Glomerular endothelial cell (primary cell): ENCODE measurements at places on chromosomes 5 and 9.

DNA sequence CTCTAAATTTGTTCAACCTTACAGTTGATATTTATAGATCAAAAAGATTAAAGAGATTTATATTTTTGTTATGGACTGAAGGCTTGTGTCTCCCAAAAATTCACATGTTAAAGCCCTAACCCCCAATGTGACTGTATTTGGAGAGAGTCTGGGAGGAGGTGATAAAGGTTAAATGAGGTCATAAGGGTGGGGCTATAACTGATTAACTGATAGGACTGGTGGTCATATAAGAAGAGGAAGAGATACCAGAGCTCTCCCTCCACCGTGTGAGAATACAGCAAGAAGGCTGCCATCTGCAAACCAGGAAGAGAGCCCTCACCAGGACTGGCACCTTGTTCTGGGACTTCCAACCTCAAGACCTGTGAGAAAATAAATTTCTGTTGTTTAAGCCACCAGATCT, 264.3 kb downstream of the ENC1 start:
- DNase-seq = no peak

DNA sequence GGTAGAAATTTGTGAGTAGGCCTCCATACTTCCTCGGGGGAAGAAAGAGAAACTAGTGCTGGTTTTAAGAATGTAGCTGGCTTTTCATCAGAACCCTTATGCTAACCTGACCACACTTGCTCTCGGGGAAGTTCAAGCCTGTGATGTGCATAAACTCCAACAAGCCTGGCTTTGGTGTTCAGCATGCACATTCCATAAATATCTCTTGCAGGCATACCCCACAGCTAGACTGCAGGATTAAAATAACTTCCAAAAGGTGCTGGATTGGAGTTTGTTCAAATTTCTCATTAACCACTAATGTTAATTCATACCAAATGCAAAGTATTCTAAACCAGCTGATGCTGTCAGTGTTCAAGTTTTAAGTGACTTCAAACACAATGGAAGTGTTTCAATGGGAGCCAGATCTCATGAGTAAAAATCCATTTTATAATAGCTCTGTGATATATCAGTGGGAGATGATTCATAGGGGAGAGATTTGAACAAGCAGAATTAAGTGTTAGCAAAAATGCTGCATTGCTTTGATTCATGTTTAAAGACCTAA, 79.4 kb downstream of the NPR3 start:
- DNase-seq = no peak

DNA sequence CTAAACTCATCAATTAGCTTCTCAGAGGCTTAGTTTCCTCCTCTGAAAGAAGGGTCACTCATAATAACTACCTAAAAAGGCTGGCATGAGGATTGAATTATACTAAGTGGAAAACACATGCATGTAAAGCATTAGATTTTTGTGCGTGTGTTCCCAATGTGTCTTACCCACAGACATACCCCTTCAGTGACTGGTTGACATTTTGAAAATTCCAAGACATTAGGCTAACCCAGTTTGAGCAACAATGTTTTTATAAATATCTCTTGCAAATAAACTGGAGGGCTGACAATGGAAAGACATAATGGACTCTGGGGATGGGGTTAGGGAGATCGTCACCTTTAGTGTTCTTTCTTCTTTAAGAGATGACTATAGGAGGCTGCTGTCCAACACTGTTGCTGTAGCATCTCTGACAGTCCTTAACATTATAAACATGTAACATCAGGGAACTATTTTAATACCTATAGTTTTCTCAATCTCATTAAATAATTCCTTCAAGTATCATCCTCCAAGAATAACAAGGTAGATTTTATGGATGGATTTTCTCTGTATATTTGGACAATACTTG, 24.3 kb downstream of the HMHB1 start:
- DNase-seq = no peak

GRCh38 chr9:36946653-36947052, 87.4 kb downstream of the PAX5 start:
- no peak for DNase-seq

DNA sequence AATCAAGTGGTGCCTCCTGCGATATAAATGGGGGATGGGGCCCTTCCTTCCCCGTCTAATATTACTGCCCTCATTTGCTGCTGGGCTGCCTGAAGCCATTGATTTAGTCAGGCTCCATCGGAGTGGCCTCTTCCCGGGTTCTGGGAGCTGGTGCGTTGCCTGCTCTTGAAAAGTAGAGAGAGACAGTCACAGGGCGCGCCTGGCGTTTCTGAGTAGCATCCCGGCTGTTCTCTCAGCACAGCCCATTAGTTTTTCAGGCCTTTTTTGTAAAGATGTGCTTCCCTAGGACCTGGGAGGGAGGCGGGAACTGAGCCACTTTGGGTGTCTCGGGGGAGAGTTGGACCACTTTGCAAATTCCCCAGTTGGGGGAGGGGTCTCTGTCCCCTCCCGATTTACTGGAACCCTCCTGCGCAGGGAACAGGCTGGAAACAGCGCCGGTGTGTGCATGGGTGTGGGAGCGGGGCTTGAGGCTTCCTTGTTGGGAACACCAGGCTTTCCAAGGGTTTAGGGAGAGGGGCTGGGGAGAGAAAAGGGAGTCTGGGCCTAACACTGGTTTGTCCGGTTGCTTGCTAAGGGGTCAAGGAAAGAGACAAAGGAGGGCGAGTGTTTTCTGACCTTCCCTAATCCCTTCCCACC, 4.7 kb downstream of the PRDM6 start:
- no peak for DNase-seq

- no peak for DNase-seq
Measured at GRCh38 chr5:40834391-40834848, 602 bp downstream of the RPL37 start.

- no peak for DNase-seq
Measured at GRCh38 chr9:114591849-114592248, 4.3 kb downstream of the ATP6V1G1 start.

DNA sequence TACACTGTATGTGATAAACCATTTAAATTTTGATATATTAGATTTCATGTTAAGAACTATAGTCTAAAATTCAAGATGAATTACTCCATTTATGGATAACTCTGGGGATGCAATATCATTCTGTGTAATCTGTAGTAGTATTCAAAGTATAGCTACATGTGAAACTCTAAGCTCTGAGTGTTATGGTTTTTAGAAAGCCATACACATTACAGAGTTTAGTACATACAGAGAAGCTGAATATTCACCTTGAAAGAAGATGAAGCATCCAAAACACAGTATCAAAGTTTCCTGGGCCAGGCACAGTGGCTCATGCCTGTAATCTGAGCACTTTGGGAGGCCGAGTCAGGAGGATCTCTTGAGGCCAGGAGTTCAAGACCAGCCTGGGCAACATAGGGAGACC, 25.0 kb downstream of the ABHD17B start:
- no peak for DNase-seq

DNA sequence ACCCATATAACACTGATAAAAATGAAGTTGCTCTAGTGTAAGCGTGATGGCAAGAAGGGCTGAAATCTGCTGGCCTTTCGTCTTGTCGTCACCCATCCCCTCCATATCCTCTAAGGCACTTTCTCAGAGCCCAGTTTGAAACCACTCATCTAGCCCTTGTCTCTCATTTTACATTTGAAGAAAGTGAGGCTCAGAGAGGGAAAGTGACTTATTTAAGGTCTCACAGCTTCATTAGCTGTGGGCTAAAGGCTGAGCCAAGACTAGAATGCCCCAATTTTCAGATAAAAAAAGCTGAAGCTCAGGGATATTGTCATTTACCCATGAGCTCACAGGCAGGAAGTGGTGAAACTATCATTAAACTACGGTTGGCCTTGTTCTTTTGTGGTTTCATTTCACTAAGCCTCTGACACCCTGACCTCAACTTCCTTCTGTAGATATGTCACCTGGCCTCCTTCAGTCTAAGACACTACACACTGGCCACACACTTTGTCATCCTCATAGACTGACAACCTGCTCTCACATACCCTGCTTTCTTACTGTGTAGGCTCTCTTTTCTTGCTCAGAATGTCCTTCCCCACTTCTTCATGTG, 176.7 kb upstream of the DMAC1 start:
- no peak for DNase-seq

- no peak for DNase-seq
Measured at GRCh38 chr9:115691693-115692092, 461.9 kb upstream of the PAPPA start.

DNA sequence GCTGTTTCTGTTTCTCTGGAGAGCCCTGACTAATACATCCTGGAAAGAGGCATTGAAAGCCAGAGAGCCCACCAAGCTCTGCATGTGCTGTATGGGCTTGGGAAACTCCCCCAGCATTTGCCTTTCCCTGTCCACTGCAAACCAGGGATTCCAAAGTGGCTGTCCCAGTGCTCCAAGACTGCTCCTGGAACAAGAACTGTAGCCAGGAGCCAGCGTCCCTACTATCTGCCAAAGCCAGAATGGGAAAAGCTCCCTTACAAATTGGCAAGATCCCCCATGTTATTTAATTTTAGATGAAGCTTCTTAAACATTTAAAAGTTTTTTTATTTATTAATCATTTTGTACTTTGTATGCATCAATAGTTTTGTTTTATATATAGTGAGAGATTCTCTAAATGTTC, 263.2 kb downstream of the GABRB2 start:
- DNase-seq = no peak

DNA sequence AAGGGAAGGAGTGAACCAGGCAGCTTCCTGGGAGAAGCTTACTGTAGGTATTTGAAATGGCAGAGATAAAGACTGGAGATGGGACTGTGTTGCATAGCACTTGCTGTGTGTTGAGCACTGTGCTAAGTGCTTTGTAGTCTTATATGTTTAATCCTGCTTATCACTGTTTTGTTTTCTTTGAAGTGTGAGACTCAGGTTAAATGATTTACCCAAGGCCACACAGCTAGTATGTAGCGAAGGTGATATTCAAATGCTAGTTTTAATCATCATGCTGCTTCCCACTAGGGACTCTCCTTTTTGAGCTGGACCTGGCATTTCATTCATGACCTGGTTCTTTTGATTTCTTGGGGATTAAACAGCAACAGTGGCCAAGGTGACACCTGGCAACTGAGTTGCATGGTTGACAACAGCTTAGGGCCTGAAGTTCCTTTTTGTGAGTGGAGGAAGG, 35.3 kb upstream of the SPRY4 start:
- no peak for DNase-seq

DNA sequence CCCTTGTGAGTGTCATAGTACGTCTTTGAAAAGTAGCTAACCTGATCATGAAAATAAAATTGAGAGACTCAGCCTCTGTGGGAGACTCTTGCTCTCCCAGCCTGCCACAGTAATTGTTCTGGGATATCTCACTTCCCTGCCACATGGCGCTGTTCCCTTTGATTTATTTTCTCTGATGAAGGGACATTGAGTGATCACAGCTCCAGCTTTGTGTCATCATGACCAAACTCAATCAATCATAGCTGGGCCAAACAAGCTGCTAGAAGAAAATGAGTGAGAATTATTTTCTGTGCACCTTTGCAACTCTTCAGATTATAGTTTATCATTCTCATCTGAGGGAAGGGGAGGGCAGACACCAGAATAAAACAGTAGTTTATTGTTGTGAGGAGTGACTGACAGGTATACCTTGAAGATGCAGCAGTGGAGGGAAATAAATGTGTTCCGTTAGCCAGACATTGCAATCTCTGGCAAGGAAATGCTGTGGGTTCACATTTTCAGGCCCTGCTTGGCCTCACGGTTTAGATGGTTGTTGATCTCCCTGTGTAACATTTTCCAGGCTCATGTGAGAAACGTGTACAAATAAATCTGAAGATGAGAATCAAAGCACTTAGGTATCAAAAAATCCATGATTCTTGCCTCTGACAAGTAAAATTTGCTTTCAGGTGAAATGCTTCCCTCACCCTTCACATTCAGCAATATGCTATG, 174.7 kb upstream of the FBXL17 start:
- DNase-seq = no peak

- DNase-seq = no peak
Measured at GRCh38 chr9:15135164-15135792, 171.7 kb downstream of the TTC39B start.

- no peak for DNase-seq
Measured at GRCh38 chr9:136725612-136726011, 13.2 kb downstream of the DIPK1B start.

DNA sequence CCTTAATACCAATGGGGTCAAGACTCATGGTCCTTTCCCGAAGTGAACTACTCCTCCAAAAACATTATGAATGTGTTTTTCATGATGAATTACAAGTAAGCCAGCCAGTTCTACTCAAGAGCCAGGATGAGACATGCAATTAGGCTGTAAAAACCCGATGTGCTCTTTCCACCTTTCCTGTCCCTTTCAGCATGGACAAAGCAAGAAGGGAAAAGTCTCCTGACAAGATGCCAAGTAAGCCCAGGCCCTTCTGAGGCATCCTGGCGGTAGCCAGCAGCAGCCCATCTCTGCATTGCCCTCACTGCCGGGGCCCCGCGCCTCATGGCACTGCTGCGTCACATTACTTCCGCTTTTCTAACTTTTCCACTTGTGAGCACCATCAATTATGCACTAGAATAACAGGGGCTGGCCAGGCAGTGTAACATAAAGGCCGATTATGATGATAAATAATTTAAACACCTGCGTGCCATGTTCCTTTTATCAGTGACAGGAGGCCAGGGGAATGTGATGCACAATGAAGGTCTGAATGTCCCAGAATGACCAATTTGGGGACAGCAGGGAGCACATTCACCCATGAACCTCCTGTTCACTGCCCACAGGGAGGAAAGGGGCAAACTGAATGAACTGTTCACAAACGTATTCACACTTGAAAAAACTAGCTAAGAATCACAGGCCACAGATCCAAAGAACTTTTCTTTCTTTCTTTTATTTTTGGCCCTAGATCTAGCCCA, 37.4 kb downstream of the EFNA5 start:
- DNase-seq = no peak

GRCh38 chr9:117403403-117403811, 11.4 kb downstream of the ASTN2 start:
- DNase-seq = no peak

GRCh38 chr5:2656206-2656605, 95.3 kb downstream of the IRX2 start:
- DNase-seq = no peak

GRCh38 chr5:91490316-91490715, 107.2 kb upstream of the ARRDC3 start:
- no peak for DNase-seq

- DNase-seq = no peak
Measured at GRCh38 chr5:148798786-148799185, 27.6 kb upstream of the ADRB2 start.

DNA sequence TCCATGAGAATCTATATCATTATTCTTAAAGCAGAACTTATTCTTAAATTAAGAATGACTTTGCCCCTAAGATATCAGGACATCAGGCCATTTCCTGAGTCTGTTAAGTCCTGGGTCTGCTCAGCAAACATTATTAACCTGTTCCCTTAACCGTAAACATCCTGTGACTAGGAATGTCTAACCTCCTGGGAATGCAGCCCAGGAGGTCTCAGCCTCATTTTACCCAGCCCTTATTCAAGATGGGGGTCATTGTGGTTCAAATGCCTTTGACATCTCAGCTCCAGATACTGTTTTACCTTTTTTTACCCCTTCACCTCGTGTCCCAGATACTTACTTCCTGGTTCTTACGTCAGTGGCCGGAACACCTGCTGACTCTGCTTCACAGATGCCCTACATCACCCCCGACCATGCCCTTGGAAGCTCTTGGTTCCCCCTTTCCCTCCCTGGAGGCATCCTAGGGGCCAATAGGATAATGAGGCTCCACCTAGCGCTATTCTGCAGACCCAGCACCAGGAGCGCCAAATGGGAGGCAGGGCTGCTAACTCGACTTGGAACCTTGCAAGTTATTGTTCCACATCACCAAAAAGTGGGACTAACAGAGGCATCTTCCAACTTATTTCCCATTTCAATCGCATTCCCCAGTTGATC, 182.5 kb downstream of the MED10 start:
- DNase-seq = no peak
